ENCODE measurements at places on chromosomes 3 and 15. TPM values are rescaled to one million over a fixed set of nuclear protein-coding genes. Genes with fewer than 3 reads are reported as not detected.

PCBP4 gene
- total RNA-seq, result 60.6 TPM

DNA sequence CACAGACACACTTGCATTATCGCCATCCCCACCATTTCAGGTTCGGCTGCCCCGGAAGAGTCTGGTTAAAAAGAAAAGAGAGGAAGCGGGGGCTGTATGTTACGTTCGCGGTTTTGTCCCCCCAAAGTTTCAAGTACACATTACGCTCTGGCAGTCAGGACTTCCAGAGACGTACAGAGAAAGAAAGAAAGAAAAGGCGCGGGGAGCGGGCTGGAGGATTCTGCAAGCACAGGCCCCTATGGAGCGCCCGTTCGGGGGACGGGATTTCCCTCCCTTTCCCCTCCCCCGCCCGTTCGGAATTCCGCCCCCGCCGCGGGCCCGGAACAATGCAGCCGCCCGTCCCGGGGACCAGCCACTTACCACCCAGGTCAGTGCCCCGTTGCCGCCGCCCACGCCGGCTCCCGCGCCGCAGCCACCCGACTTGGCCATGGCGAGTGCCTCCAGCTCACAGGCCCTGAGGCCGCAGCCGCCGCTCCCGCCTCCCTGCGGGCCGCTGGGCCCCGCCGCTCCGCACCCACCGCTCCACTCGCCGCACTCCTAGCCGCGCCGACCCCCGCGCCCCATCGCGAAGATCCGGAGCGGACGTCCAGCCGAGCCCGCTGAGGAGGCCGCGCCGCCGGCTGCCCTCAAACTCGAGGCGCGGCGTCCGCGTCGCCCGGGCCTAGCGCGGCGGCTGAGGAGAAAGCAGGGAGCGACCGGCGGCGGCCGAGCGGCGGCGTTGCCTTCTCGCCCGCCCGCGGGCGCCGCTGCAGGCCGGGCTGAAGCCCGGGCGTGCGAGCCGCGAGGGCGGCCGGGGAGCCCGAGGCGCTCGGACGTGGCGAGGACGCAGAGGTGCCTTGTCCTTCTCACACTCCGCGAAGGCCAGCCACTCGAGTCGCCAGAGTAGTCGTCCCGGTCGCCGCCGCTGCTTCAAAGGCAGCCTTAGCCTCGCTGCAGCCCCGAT is 567 bp downstream of the TOP2B start:
- H3K36me3 ChIP-seq, result peaks cover 10% of the 10 kb centered on the region
- peaks cover 22% of the 10 kb centered on the region for H3K27me3 ChIP-seq
- H3K4me1 ChIP-seq, result peaks cover 44% of the 10 kb centered on the region

DNA sequence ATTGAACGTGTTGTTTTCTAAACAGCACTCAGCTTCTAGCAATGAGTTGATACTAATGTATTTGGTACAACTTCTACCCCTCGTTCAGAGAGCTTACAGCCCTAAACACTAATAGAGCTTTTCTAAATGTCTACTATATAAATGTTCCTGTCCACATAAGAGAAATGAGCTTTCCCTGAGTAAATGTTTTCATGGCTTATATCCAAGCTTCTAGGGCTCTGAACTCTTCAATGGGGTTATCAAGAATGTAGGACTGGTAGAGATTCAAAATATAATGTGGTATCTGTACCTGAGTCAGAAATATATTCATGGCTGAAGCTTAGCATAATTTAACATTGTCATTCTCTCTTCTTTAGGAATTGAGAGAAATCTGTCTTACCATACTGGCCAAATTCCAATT is 73.4 kb downstream of the SERPINI1 start:
- no peak overlapping the region for H3K27ac ChIP-seq
- DNase-seq, result no peak
- no peaks in the 10 kb centered on the region for H3K27me3 ChIP-seq
- no peaks in the 10 kb centered on the region for H3K4me1 ChIP-seq

DNA sequence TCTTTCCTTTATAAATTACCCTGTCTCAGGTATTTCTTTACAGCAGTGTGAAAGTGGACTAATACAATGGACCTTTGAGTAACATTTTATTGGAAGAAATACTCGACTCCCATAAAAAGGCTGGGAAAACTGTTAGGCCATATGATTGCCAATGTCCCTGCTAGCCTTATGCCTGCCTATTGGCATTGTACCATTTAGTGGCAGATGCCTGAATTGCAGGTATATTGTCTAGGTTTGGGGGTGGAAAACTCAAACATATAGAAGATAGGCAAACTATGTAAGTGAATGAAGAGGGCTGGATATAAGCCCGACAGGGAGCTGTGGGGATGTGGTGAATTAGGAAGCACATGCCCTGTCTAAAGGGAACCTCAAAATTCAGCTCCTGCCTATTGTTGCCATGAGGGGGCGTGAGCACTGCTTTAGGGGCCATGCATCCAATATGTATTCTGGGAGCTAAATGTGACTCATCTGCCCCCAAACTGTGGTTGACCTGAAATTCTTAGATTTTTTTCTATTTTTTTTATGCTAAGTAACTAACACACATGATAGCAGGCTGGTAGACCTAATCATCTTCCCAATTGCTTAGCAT is 65.2 kb upstream of the TRA2B start:
- H3K36me3 ChIP-seq, result no peaks in the 10 kb centered on the region
- H3K4me3 ChIP-seq, result no peak overlapping the region
- no peak for DNase-seq
- no peaks in the 10 kb centered on the region for H3K4me1 ChIP-seq
- H3K27me3 ChIP-seq, result no peaks in the 10 kb centered on the region
- H3K27ac ChIP-seq, result no peak overlapping the region

GRCh38 chr3:108528459-108529252 is 18.3 kb upstream of the MYH15 start:
- no peaks in the 10 kb centered on the region for H3K36me3 ChIP-seq
- DNase-seq, result no peak
- H3K4me3 ChIP-seq, result no peak overlapping the region
- H3K4me1 ChIP-seq, result peaks cover 4% of the 10 kb centered on the region

GRCh38 chr3:32175607-32176197 is 62.8 kb upstream of the CMTM8 start:
- peak; percentile 73 for DNase-seq
- H3K27me3 ChIP-seq, result no peaks in the 10 kb centered on the region
- H3K27ac ChIP-seq, result no peak overlapping the region
- peaks cover 4% of the 10 kb centered on the region for H3K36me3 ChIP-seq
- H3K4me3 ChIP-seq, result no peak overlapping the region

- peaks cover 5% of the 10 kb centered on the region for H3K27me3 ChIP-seq
- no peak overlapping the region for H3K4me3 ChIP-seq
- H3K36me3 ChIP-seq, result no peaks in the 10 kb centered on the region
- no peak overlapping the region for H3K27ac ChIP-seq
Observed at GRCh38 chr15:99085413-99086326, 19.2 kb upstream of the SYNM start.

C3orf22 gene
- total RNA-seq, result not detected

- H3K27me3 ChIP-seq, result peaks cover 7% of the 10 kb centered on the region
- no peaks in the 10 kb centered on the region for H3K36me3 ChIP-seq
- H3K4me1 ChIP-seq, result peaks cover 60% of the 10 kb centered on the region
- DNase-seq, result no peak
Observed at GRCh38 chr3:45551214-45552010, 43.1 kb upstream of the LIMD1 start.

- H3K4me3 ChIP-seq, result no peak overlapping the region
- H3K27me3 ChIP-seq, result no peaks in the 10 kb centered on the region
- DNase-seq, result no peak
- no peak overlapping the region for H3K27ac ChIP-seq
- H3K4me1 ChIP-seq, result no peaks in the 10 kb centered on the region
- no peaks in the 10 kb centered on the region for H3K36me3 ChIP-seq
Observed at GRCh38 chr15:96274698-96275097, 55.8 kb upstream of the NR2F2 start.

- H3K27me3 ChIP-seq, result peaks cover 23% of the 10 kb centered on the region
- peak; percentile 57 for DNase-seq
- H3K36me3 ChIP-seq, result no peaks in the 10 kb centered on the region
- no peak overlapping the region for H3K4me3 ChIP-seq
- H3K4me1 ChIP-seq, result no peaks in the 10 kb centered on the region
Observed at GRCh38 chr15:101501703-101502373, 12.3 kb upstream of the PCSK6 start.

DNA sequence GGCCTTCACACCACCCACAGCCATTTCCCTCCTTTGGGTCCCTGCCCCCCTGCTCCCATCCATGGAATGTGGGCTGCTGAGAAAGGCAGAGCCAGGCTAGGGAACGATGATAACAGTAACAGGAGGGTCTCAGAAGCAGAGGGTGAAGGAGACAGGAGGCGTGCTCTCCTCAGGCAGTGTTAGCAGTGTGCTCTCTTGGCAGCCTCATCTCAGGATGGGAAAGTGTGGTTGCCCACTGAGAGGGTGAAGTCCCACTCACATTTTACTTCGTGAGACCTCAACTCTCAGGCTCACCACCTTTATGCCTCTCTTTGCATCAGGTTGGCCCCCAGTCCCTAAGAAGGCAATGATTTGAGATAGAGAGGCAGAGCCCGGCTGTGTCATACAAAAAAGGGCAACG is 24.5 kb downstream of the TIGIT start:
- H3K4me3 ChIP-seq, result no peak overlapping the region
- no peak for DNase-seq
- peaks cover 2% of the 10 kb centered on the region for H3K27me3 ChIP-seq
- no peaks in the 10 kb centered on the region for H3K36me3 ChIP-seq
- H3K27ac ChIP-seq, result no peak overlapping the region

GRCh38 chr3:107116251-107116650 is 261.0 kb upstream of the CCDC54 start:
- no peak overlapping the region for H3K4me3 ChIP-seq
- H3K36me3 ChIP-seq, result no peaks in the 10 kb centered on the region
- H3K27me3 ChIP-seq, result no peaks in the 10 kb centered on the region
- no peak for DNase-seq
- H3K4me1 ChIP-seq, result no peaks in the 10 kb centered on the region

LRRK1 gene
- 4.8 TPM for total RNA-seq

DNA sequence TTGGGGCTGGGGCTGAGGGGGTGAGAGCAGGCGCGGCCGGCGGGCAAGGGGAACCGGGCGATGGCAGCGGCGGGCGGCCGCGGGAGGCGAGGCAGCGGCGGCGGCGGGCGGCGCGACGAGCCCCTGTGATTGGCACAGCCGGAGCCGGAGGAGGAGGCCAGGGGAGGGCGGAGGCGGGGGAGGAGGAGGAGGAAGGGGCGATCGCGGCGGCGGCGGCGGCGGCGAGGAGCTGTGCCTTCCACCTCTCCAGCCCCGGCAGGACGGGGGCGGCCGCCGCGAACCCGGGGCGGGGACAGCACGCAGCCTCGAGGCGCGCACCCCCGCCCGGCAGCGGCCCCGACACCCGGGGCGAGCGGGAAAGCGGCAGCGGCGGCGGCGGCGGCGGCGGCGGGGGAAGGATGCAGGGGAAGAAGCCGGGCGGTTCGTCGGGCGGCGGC is at the start of gene SLCO3A1:
TSS of gene SLCO3A1 (plus strand) at position 198 of the 437 bp plus-strand sequence.
- H3K4me1 ChIP-seq, result peaks cover 25% of the 10 kb centered on the region
- H3K27ac ChIP-seq, result no peak within 1 kb of the TSS
- DNase-seq, result peak; percentile 67
- H3K4me3 ChIP-seq, result peak within 1 kb of the TSS; percentile 91
- H3K36me3 ChIP-seq, result no peaks in the 10 kb centered on the region

DNA sequence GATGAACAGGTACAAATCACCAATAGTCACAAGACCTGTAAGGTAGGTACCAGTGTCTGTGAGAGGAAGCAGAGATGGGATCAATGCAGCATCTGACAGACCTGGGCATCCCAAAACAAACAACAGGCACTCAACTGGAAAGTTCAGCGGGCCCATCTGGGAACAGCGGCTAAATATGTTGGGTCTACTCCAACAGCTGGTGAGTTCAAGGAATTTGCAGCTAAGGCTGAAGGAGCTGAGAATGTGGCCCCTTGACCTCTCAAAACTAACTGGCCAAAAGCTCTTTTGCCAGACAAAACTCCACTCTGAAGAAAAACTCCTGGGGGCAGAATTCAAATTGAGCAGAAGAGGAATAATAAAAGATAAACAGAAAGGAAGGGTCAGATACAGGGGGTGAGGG is 24.4 kb downstream of the AVEN start:
- DNase-seq, result no peak
- H3K27ac ChIP-seq, result no peak overlapping the region
- H3K4me3 ChIP-seq, result no peak overlapping the region
- peaks cover 2% of the 10 kb centered on the region for H3K27me3 ChIP-seq
- no peaks in the 10 kb centered on the region for H3K4me1 ChIP-seq
- H3K36me3 ChIP-seq, result no peaks in the 10 kb centered on the region

DNA sequence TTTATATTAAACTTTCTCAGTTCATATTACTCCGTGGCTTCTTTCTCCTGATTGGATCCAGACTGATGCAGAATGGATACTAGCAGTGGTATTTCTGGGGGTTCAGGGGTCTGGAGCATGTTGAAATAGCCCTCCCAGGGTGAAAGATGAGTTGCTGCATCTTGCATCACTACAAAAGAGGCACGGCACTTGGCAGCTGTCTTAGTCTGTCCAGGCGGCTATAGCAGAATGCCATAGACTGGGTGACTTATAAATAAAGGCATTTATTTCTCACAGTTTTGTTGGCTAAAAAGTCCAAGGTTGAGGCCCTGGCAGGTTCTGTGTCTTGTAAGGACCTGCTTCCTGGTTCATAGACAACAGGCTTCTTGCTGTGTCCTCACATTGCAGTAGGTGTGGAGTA is 660 bp upstream of the BCL2L10 start:
- no peaks in the 10 kb centered on the region for H3K36me3 ChIP-seq
- no peak overlapping the region for H3K4me3 ChIP-seq
- H3K27ac ChIP-seq, result no peak overlapping the region
- peaks cover 3% of the 10 kb centered on the region for H3K4me1 ChIP-seq
- DNase-seq, result no peak
- peaks cover 3% of the 10 kb centered on the region for H3K27me3 ChIP-seq

DNA sequence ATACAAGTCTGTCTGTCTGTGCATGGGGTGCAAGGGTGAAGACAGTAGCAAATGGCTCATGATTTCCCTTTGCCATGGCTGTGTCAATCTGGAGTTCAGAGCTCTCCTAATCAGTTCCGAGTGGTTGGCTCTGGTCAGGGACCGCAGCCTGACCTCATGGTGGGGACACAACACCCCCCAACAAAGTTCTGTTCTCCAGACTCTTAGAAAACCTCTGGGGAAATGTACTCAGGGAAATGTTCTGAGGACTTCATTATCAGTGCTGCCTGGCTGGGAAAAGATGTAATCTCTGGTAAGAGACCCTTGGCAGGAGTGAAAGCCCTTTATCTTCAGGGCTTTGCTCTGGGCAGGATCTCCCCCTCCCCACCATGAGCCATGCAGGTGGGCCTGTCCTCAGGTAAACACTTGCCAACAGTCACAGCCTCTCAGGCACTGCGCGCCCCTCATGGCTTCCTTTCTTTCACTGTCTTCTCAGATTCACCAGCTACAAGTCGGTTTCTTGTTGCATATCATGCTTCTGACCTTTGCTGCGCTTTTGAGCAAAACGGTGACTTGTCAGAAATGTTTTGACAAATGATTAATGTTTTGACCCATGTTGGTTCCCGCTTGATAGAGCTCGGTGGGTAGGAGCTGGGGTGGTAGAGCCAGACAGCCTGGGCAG is 95.5 kb downstream of the ST6GAL1 start:
- DNase-seq, result no peak
- no peak overlapping the region for H3K4me3 ChIP-seq
- H3K27ac ChIP-seq, result no peak overlapping the region
- peaks cover 7% of the 10 kb centered on the region for H3K27me3 ChIP-seq
- H3K36me3 ChIP-seq, result peaks cover 26% of the 10 kb centered on the region

EOMES gene
- total RNA-seq, result 5.1 TPM

Data from endothelial cell (in vitro differentiated cells).